ENCODE measurements at places on chromosomes 2 and 18. TPM values are rescaled to one million over a fixed set of nuclear protein-coding genes. Genes with fewer than 3 reads are reported as not detected.

Gene DSG2
- total RNA-seq: under 0.01 TPM

Gene DLX1
- 0.07 TPM for total RNA-seq

Gene CHRNG
- total RNA-seq: not detected

Gene BOK
- total RNA-seq: 39.4 TPM

Gene LOXHD1
- not detected for total RNA-seq

Gene ELP2
- 244 TPM for total RNA-seq

Gene AGXT
- total RNA-seq: not detected

Gene RUFY4
- total RNA-seq: not detected

Gene SERPINB10
- total RNA-seq: not detected

Gene YPEL5
- 75.6 TPM for total RNA-seq

Gene CD207
- total RNA-seq: not detected

Gene OTOF
- total RNA-seq: 0.26 TPM

Gene ATP8B1
- total RNA-seq: 108 TPM
